ENCODE measurements at places on chromosomes 7 and 10.

DNA sequence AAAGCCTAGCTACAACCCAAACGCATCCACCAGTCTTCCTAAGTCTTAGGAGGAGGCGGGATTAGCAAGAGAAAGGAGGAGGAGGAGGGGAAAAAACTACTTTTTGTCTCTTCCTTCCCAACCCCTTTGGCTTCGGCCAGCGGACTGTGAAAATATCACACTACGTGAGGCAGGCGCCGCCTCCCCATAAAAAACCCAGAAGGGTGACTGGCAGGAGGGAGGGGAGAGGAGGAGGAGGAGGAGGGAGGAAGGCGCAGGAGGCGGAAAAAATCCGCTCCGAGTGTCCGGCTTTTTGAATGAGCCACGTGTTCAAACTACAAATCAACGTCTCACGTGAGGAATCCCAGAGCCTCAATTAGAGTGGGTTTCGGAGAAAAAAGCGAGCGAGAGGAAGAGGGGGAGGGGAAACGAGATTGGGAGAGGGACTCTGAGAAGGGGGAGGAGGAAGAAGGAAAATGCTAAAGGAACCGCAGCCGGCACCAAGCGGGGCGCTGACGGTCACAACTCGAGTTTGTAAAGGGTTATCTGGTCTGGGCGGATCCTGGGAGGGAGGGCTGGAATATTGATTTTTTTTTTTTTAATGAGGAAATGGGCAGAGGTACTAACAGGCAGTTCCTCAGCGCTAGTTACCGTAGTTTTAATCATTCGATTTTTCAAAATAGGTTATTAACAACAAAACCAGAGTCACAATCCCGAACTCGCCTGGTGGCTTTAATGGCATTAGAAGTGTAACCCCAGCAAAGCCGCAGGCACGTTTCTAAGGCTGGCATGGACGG is at the start of gene IGF2BP3:
IGF2BP3 (minus strand) TSS at position 162 of the 776 bp plus-strand sequence. CDS start 381 bp downstream, outside the sequence.
- DNase-seq, result peak; percentile 98

DNA sequence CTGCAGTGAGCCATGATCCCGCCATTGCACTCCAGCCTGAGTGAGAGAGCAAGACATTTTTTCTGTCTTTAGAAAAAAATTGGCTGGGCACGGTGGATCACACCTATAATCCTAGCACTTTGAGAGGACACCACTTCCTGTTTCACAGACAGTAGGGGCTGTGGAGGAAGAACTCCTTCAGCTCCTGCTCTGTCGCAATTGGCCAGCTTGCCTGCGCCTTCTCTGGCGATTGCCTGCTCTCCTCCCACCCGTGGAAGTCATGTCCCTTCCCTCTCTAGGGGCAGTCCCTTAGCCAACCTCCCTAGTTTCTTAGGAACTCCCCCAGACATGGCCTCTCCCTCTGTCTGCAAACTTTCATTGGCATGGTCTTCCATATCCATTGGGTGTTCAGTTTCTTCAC is 8.7 kb downstream of the PDSS1 start:
- no peak for DNase-seq

DNA sequence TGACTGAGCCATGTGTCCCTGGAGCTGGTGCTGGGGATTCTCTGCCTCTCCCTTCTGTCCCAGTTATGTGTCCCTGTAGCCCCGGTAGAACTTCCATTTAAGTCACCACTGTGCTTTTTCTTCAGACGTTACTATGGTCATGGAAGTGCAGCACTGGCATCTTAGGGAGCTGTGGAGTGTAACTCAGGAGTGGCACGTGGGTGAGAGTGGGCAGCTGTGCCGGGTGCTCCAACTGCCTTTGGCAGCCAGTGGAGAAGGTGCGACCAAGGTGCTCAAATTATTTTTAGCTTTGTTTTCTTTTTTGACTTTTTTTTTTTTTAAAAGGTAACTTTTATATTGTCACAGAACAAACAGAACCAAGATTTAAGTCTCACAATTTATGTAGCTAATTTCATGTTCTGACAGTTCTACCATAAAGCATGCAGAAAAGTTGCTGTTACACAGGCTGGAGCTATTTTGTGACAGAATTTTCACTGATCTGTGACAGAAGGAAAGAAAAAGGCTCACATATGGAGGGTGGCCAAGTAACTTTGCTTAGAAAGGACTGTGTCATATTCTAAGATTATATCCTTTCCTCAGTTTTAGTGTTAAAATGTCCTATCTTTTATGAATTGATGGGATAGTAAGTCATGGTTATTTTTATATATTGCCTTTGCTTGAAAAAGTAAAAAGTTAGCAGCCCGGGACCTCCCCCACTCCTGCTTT is 73.9 kb downstream of the SH2D4B start:
- DNase-seq, result no peak

- no peak for DNase-seq
Measured at GRCh38 chr7:155259866-155260497, 37.7 kb upstream of the INSIG1 start.

GRCh38 chr7:25255611-25256332 is 27.5 kb upstream of the NPVF start:
- DNase-seq, result no peak

DNA sequence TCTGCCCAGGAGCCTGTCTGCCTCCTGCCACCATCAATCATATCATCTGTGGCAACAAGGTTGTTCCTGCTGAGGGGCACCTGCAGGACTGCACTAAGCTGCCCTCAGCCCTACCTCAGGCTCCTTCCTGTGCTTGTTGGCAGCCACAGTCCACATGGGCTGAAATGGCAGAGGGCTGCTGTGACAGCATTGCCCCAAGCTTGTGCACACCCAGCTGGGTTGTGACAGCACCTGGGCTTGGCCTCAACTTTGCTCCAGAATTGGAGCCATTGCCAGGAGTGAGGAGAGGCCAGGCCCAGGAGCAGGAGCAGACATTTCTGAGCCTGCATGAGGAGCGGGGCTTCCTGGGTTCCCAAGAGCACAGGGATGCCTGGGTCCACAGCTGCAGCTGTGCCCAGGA is 340.9 kb upstream of the CHRM2 start:
- no peak for DNase-seq

DNA sequence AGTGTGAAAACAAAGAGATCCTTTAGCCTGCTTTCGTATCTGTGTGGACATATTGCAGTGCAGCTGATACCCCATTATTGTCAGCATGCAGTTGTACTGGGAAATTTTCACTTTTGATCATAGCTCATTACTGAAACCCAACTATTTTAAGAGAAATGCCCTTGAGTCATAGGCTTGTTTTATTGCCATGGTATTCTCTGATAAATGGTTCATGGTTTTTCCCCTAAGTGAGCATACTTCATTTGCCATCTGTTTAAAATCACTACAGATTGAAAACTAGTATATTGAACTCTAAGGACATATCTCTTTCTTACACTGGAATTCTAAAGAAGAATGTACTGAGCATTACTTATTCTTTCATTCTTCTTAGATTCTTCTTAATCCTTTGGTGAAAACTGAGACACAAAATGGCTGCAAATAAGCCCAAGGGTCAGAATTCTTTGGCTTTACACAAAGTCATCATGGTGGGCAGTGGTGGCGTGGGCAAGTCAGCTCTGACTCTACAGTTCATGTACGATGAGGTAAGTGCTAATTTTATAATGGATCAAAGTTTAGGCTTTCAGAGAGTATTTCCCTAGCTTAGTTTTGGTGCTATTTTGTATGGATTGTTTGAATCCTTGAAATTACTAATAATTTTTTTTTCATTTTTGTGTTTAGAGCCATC is 63.0 kb downstream of the RALA start:
- DNase-seq, result peak; percentile 37

- no peak for DNase-seq
Measured at GRCh38 chr10:102306006-102306405, 60.7 kb downstream of the GBF1 start.

- DNase-seq, result no peak
Measured at GRCh38 chr7:143902332-143902899, 440 bp upstream of the TCAF1 start.

DNA sequence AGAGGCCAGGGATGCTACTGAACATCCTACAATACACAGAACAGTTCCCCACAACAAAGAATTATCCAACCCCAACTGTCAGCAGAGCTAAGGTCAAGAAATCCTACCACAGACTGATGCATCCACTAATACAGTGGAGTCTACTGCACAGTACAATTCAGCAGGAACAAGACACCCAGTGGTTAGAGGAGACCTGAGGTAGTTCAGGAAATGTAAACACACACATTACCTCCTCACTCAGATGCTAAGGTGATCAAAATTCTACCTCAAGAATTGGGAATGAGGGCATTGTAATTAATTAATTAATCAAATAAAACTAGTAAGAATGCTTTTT is 91.4 kb downstream of the ZFAND4 start:
- DNase-seq, result no peak

DNA sequence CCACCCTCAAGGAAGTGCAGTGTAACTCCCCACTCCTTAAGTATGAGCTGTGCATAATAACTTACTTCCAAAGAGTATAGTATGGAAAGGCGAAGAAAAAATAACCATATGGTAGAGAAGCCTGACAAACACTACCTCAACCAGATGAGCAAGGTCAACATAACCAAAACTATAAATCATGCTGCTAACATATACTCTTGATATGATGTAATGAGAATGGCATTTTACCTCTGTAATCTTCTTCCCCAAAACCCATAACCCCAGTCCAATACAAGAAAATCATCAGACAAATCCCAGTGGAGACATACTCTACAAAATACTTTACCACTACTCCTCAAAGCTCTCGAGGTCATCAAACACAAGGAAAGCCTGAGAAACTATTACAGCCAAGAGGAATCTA is 15.8 kb downstream of the OSBPL3 start:
- no peak for DNase-seq

DNA sequence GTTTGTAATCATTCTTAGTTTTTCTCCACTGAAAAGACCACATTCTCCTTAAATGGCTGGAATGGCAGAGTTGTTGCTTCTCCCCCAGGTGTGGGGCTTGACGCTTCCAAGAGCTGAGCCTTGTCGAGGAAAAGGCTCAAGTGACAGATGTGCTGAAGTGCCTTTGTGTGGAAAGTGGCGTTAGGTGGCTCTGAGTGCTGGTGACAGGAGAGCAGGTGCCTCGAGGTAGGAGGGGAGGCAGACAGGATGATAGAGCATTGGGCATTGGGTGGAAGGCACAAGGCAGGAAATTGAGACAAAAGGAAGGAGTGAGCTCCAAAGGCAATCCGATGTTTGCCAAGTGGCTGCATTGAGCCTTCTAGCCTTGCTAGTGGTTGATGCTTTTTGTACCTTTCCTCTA is 6.7 kb downstream of the KIAA1217 start:
- DNase-seq, result no peak

DNA sequence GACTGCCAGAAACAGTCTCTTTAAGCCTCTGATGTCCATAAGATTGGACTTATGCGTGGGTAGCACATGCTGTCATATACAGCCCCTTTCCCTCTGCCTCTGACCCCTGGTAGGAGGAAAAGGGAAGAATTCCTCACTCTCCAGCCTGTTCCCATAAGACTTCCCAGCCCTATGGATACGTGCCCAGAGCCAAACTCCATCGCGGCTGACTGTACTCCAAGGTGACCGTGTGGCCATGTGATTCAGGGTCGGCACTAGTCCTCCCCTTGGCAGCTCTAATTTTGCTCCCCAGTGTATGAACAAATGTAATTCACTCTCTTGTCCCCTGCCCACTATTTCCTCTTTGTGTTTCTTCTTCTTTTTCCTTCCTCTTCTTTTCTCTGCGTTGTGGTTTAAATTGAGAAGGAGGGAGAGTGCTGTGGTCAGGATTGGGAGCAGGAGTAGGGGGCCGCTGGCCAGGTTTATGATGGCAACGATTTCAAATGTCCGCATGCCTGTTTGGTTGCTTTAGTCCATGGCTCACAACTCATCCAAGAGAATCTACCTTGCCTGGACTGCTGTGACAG is 43.8 kb downstream of the PRLHR start:
- no peak for DNase-seq

DNA sequence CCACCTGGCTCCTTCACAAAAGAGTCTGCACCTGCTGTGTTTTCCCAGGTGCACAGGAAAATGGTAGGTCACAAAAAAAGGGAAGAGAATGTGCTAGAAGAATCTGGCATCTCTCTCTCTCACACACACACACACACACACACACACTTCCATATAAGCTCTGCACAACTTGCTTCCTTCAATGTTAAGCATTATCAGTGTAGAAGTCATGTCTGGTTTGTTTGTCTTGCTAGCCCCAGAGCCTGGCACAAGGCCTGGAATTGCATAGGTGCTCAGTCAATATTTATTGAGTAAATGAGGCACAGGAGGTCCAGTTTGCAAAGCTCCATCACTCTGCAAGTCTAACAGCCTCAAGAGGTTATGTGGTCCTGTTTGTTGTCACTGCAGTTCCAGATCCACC is 867.3 kb upstream of the AUTS2 start:
- no peak for DNase-seq

Data from skin of body (tissue), 3 donors.